Cerebellum (tissue), 4 donors: ENCODE measurements at places on chromosomes 16 and 17.

GRCh38 chr17:67488161-67488560, 111.1 kb downstream of the PITPNC1 start:
- peak; percentile 58 for DNase-seq

DNA sequence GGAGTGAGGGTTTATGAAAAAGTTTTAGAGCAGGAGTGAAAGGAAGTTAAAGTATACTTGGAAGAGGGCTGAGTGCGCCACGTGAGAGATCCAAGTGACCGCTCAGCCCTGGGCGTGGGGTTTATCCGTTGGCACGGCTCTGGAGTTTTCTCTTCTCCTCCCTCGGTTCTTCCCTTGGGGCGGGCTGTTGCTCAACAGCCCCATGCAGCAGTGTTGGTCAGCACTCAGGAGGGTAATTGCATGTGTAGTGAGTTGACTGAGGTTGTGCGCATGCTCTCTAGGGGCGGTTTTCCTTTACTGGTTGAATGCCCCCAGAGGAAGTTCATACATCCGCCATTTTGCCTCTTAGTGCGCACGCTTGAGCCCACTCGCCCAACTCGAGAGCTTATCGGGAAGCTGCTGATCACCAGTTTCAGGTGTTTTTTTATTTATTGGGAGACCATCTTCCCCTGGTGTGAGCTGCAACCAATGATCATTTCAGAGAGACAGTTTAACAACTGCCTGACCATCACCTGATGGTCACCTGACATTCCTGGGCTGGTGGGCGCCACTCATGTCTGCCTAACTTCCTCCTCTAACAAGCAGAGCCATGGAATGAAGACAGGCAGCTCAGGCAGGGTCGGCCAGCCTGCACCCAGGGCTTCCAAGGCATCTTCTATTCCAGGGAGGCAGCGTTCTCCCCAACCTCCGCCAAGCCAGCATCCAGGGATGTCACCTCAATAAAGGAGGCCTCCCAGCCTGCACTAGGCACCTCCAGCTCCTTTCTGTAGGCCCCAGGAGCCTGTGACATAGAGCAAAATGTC, 41.3 kb upstream of the DNAH17 start:
- DNase-seq = no peak

DNA sequence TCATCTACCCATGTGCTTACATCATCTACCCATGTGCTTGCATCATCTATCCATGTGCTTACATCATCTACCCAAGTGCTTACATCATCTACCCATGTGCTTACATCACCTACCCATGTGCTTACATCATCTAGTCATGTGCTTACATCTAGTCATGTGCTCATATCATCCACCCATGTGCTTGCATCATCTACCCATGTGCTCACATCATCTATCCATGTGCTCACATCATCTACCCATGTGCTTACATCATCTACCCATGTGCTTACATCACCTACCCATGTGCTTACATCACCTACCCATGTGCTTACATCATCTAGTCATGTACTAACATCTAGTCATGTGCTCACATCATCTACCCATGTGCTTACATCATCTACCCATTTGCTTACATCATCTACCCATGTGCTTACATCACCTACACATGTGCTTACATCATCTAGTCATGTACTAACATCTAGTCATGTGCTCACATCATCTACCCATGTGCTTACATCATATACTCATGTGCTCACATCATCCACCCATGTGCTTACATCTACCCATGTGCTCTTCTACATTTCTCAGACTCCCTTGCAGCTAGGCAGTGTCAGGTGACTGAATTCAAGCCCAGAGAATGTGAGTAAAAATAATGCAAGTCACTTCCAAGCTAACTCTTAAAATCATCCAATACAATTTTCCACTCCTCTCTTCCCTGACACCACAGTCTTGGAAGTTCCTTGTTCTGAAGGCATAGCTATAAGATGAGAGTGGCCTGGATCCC, 196.8 kb downstream of the CBLN1 start:
- DNase-seq = no peak

DNA sequence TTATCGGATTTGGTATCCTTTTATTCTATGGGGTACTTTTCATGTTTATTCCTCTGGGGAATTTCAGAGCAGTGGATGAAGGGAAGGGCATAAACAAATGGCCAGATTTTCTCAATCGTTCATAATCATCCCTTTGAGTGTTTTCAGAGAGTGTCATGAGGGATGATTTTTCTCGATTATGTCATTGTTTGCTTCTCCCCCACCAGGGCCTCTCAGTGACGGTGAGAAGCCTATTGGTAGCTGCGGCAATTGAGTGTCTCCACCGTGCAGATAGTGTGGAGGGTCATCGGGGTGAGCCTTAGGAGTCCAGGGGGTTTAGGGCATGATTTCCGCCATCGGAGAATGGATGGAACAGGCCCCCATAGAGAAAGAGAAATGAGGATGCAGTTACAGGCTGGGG, 57.2 kb downstream of the USP43 start:
- DNase-seq = no peak

DNA sequence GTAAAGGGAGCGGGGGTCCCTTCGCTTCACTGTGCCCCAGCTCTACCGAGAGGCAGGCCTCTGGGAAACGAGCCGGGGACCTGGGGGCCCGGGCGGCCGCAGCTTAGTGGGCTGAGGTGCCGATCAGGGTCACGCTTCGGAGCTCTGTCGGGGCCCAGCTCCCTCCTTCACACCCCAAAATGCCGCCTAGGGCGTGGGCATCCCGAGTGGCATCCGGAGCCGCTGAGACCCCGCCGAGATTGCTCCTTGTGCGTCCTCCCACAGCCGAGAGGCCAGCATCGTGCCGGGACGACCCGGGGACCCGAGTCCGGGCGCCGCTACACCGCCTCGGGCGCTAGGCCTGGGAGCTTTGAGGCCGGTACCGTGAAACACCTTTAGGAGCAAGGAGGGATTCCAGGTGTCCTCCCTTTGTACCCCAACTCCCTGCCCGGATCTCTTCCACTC, 1.3 kb downstream of the SALL1 start:
- DNase-seq = no peak
